PC-3 (cell line): ENCODE measurements at places on chromosomes 7 and 10. TPM values are rescaled to one million over a fixed set of nuclear protein-coding genes. Genes with fewer than 3 reads are reported as not detected.

The UPK3BL2 gene
- 22.5 and 25.7 TPM in 2 replicates for total RNA-seq

The KCNIP2 gene
- total RNA-seq: 0.46 and 1.5 TPM in 2 replicates

The GNAT3 gene
- total RNA-seq: not detected in 2 replicates

The AKR1C3 gene
- 15.8 and 24.0 TPM in 2 replicates for total RNA-seq

The AS3MT gene
- total RNA-seq: 1.7 and 3.5 TPM in 2 replicates

The HIPK2 gene
- total RNA-seq: 38.1 and 46.0 TPM in 2 replicates

The PDE1C gene
- total RNA-seq: 14.1 and 14.4 TPM in 2 replicates

The ABCB1 gene
- total RNA-seq: not detected in 2 replicates

DNA sequence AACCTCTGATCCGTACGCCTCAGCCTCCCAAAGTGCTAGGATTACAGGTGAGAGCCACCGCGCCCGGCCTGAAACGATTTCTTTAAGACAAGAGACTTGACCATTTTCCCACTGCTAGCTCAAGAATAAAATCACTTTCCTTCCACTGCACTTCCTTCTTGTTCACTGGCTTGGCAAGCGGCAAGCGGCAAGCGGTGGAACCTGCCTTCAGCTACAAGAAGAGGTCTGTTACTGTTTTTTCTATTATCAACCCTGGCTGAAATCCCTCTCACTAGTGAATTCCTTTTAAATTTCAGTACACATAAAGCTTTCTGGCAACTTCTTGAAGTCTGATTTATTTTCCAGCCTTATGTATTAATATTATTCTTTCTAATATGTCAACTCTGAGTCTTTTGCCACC, 12.8 kb upstream of the GNAT3 start:
- H3K4me1 ChIP-seq: no peaks in the 10 kb centered on the region
- H3K4me3 ChIP-seq: no peak overlapping the region
- no peak for DNase-seq
- no peak overlapping the region for H3K27ac ChIP-seq
- no peaks in the 10 kb centered on the region for H3K27me3 ChIP-seq

- H3K27ac ChIP-seq: no peak overlapping the region
- peaks cover 30% of the 10 kb centered on the region for H3K4me1 ChIP-seq
These were observed 155.2 kb downstream of the SEMA3A start for GRCh38 chr7:84039432-84039831.

GRCh38 chr10:91910467-91910866, 1.2 kb upstream of the FGFBP3 start:
- no peak for DNase-seq
- 0 out of 2 replicates have a peak, but pooled peaks cover 16% of the 10 kb centered on the region for H3K4me1 ChIP-seq
- no peak overlapping the region for H3K4me3 ChIP-seq
- H3K27ac ChIP-seq: no peak overlapping the region

- no peak for DNase-seq
- peaks cover 24% of the 10 kb centered on the region for H3K27me3 ChIP-seq
- no peak overlapping the region for H3K27ac ChIP-seq
- H3K4me1 ChIP-seq: no peaks in the 10 kb centered on the region
- no peak overlapping the region for H3K4me3 ChIP-seq
These were observed 49.8 kb downstream of the PRKCQ start for GRCh38 chr10:6530211-6530840.

DNA sequence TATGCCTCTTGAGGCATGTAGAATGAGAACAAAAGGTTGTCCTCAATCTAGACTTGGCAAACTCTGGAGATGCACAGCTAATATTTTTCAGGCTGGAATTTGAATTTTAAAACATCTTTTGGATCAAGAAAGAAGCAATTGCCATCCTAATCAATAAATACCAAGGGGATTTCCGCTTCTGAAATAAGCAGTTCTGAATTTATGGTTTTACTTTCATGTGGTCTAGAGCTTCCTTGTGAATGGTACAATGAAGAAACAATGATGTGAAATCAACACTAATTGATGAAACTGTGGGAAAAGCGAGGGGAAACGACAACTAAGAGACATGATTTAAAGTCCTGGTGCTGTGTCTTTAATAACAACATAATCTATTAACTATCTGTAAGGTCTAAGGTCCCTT, 1202.7 kb downstream of the SORCS3 start:
- H3K4me3 ChIP-seq: no peak overlapping the region
- H3K27ac ChIP-seq: no peak overlapping the region
- H3K4me1 ChIP-seq: no peaks in the 10 kb centered on the region
